ENCODE measurements at places on chromosomes 16 and 17.

DNA sequence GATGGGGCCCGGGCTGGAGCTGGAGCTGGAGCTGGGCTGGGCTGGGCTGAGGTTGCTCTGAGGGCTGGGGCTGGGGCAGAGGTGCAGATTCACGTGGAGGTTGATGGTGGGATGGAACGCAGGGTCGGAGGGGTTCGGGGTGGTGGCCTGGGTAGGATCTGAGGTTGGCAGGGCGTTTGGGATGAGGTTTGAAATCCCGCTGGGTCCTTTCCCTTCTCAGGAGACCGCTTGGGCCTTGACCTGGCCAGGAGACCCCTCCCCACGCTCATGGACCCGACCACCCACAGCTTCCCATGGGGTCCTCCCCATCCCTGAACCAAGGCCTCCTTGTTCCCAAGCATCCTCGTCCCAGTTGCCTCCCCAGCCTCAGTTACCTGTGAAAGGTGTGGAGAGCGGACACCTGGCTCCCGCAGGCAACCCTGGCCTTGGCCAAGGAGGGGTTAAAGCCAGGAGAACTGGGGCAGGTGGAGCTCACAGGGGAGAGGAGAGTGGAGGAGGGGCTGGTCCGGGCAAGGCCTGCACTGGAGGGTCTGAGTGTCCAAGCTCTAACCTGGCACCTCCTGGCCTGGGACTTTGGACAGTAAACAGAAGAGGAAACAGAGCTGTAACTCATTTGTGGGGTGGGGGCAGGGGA, at the start of gene ASGR2:
TSS of gene ASGR2 (minus strand) at position 582 of the 634 bp plus-strand sequence. CDS start 582 bp downstream, outside the sequence.
- no peak for DNase-seq

DNA sequence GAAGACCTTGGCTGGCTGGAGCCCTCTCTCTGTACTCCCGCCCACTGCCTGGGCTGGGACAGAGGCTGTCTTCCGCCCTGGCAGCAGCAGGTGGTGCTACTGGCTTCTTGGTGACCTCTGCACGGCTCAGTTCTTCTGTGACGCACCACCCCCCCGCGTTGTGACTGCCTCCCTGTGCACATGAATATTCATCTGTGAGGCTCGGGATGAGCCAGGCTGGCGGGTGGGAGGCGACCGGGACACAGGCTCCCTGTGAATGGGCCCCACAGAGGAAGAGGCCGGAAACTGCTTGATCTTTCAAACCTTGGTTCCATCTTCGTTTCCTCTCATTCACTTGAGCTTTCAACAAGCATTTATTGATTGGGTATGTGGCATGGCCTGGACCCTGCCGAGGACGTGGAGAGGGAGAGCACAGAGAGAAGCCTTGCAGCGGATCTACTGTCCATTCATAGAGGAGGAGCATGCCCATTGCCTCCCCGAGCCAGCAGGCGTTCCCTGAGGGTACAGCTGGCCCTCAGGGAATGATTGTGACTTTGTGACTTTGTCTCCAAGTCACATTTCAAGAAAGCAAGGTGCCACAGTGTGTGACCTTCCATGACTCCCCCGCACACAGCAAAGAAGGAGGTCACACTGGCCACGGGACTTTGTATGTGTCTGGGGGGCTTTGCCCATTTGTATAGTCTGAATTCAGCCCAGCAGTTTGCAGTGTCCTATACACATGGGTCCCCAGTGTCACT, 45.0 kb downstream of the B9D1 start:
- no peak for DNase-seq

DNA sequence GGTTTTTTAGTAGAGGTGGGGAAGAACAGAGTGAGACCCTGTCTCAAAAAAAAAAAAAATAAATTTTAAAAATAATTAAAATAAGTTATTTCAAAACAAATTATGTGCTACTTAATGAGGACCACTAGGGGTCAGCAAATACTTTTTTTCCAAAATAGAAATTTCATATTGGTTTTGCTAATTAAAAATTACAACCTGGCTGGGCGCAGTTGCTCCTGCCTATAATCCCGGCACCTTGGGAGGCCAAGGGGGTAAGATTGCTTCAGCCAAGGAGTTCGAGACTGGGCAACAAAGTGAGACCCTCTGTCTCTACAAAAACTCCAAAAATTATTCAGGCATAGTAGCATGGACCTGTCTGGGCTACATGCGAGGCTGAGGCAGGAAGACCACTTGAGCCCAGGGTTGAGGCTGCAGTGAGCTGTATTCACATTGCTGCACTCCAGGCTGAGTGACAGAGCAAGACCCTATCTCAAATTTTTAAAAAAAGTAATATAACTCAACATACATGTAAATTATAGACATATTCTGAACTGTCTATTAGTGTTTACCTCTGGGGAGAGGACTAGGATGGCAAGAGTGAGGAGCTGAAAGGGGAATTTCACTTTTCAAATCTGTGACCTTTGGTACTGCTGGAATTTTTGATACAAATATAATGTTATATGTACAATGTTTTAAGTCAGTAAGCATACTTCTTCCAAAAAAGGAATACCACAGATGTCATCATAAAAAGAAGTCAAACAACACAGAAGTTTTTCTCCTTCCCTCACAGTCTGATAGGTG, 8.1 kb downstream of the MEIOB start:
- no peak for DNase-seq

DNA sequence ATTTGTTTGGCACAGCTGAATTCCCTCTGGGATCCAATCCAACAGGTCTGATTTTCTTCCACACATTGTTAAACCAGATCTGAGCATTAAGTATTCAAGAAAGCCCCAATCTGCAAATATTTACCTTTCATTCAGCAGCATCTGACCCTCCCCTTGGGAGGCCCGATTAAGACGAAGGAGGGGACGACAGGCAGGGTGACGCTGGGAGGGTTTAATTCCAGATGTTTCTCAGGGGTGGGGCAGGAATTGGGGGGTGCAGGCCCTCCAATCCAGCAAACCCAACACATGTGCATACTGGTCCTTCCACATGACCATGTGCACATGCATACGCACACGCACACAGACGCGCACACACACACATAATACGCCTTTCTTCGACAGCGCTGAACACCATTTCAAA, 240.5 kb downstream of the GSG1L start:
- DNase-seq = no peak

DNA sequence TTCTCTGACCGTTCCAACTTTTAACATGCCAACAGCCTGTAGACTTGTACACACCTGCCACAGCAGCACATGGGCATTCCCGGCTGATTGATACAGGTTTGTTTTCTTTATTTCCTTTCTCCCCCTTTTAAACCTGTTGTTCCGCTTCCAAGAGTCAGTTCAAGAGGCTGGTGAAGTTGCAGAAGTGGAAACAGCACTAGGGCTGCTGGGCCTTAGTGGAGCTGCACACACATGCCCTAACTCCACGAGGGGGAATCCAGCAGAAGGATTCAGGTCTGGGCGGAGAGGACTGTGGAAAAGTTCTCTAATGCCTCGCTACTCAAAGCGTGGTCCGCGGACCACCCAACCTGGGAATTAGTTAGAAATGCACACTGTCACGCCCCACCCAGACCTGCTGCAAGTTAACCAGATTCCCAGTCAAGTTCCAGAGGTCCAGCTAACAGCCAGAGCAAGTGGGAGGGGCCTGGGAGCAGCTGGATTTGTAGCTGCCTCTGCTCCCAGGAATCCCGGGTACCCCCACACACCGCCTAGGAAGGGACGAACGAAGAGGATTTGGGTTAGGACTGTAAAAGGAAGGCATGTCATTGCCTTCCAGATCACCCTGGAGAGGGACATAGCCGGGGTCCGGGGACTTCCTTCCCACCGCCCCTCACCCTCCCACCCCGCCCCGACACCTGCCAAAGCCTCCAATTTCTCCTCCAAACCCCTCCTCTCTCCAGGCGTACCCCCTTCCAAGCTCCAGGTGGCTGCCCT, 542 bp downstream of the SLC39A11 start:
- DNase-seq = no peak

- no peak for DNase-seq
Observed at GRCh38 chr16:17359788-17360390, 110.9 kb downstream of the XYLT1 start.

GRCh38 chr17:51486091-51486490, 225.7 kb downstream of the UTP18 start:
- DNase-seq = no peak

DNA sequence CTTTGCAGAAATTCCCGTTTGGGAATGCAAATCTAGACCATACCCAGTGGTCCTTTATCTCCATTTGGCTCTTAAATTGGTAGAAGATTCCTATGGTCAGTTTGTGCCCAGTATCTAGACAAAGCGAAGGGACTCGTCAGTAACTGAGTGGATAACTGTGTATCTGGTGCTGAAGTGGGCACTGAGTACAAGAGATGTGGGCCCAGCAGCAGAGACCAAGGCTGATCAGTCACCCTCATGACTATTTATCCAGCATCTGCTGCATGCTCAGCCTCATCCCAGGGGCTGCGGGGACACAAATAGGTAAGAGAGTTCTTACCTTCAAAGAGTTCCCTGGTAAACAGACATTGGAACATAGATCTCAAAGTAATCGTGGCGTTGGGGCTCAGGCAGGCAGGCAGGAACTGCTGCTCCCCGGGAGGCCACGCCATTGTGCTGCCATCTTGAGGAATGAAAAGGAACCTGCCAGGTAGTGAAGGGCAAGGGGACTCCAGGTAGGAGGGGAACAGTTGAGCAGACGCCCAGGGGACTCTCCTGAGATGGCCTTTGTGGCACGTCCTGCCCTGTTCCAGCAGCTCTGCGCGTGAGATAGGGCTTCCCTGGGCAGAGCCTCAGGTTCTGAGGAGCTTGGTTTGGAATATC, 10.3 kb downstream of the NT5M start:
- no peak for DNase-seq

GRCh38 chr16:23348579-23349469, 46.7 kb downstream of the SCNN1B start:
- no peak for DNase-seq

- no peak for DNase-seq
Observed at GRCh38 chr16:79210607-79211006, 389.9 kb downstream of the MAF start.

DNA sequence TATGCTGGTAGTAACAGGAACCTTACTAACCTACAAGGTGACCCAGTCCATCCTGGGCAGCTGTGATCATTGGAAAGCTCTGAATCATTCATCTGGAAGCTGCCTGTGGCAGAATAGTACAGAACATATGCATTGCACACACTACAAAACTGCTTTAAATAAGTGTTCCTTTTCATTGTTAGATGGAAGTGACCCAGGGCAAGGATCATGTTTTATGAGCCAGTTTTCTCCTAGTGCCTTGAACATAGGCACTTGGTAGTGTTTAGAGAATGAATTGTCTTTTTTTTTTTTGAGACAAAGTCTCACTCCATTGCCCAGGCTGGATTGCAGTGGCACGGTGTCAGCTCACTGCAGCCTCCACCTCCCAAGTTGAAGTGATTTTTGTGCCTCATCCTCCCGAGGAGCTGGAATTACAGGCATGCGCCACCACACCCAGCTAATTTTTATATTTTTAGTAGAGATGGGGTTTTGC, 55.4 kb downstream of the TENT4B start:
- DNase-seq = no peak

- no peak for DNase-seq
Observed at GRCh38 chr17:49508866-49509587, 13.9 kb downstream of the NGFR start.

DNA sequence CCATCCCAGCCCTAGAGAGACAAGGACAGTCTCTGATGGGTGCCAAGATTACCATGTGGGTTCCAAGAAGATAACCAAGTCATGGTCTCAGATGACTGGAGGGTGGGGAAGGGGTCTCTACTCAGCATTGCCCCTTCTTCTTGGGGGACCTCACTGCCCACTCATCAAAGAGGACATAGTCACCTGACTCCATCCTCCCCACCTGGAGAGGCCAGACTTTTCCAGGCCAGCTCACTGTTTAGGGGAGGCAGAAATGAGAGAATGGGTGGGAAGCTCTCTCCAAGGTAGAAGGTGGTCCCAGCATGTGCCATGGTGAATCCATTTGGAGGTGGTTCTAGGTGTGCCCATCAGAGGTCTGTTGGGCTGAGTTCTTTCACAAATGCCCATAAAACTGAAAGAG, 20.7 kb upstream of the IL21R start:
- no peak for DNase-seq

- DNase-seq = no peak
Observed at GRCh38 chr16:11051879-11052808, 107.8 kb downstream of the CLEC16A start.

DNA sequence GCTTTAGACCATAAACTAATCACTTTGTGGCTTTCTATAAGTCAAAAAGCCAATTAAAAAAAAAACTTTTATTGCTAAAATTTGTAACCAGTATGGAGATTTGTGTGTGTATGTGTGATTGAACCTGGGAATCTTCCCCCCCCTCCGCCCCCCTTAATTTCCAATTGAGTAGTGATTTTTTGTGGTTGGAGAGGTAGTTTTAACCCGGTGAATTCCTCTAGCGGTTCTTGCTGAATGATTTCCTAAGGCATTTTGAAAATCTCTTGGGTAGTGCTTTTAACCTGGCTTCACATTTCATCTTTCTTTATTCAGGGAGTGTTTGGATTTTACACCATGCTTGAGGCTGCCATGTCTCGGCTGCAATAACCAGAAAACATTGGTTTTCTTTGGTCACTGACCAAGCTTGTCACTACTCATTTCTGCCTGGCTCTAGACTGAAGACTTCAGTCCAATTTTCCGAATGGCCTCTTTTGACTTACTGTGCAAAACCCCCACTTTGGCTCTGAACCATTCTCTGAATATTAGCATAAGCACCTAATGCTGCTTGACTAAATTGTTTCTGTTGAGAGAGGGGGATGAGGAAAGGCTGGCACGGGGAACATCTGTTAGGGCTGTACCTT, 35.6 kb downstream of the PRKCA start:
- DNase-seq = no peak

- DNase-seq = no peak
Observed at GRCh38 chr17:57071991-57072944, 12.8 kb upstream of the AKAP1 start.

DNA sequence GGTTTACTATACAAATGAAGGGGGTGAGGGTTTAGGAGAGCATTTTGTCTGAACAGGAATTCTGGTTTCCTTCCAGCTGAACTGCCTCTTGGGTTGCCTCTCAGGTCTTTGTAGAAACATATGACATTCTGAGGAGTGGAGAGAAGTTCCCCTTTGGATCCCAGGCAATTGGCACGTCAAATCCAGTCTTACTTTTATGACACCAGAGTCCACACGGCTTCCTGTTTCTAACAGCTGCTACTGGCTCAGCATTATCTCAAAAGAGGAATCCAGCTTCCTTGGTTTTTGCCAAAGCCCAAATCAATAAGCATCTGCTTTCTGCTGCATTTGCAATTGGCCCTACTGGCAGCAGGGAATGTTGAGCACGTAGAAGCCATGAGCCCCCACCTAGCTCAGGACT, 97.6 kb upstream of the FAM20A start:
- no peak for DNase-seq

DNA sequence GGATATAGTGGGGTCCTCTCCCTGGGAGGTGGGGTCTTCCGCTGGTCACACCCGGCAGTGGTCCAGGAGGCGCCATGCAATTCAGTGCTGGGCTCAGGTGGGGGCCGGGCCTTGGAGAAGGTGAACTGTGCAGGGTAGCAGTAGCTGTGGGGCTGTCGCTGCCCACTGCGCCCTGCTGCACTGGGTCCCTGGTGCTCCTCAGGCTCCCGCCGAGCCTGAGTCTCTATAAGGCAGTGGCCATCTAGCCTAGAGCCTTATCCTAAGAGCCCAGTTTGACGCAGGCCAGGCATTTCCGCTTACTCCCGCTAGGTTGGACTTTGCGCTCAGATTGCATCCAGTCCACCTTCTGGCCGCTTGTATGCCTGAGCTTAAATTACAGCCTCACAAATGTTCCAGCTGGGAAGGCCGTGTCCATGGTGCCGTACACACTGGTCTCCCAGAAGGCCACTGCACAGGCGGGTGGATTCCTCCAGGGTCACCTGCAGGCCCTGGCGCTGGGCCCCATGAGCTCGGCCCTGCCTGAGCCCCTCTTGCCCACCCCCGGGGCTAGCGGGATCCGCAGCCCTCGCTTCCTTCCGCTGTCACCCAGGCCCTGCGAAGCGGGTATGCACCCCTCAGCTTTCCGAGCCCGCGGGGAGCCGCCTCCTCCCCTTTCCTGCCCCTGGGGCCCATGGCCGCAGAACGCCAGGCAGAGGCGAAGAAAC, 1762.2 kb downstream of the TP53TG3F start:
- DNase-seq = no peak
